ENCODE measurements at places on chromosomes 2 and 18.

DNA sequence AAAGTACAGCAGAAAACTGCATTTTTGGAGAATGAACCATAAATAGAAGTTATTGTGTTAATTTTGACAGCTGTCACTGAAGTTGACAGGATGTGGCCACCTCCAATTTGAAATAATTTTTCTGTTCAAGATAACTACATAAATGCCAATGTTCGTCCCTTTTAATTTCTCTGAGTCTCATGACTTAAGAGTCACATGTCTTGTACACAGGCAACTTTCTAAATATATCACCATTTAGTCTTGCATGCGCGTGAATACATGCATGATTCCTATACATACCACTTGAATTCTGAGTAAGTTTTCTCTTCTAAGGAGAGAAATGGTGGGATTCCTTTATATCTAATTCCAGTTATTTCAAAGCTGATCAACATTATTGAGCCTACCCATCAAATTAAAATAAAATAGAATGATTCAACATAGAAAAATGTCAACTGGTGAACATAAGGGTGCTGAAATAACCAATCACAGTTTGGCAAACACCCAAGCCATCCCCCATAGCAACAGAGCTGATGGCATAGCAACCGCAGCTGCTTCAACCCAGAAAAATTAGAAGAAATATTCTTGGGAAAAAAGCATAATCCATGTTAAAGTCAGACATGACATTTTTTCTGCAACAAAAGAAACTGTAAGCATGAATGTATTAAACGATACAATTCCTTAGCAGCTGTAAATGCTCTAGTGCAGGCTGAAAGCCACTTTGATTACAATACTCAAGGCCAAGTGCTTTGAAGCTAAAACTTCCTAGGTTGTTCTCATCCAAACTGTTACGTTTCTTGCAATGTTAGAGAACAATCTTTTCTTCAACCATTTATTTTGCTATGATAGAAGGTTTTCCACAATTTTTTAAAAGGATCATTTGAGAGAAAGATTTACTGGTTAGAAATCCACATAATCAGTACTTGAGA, 282.7 kb downstream of the DLGAP1 start:
- DNase-seq: no peak

DNA sequence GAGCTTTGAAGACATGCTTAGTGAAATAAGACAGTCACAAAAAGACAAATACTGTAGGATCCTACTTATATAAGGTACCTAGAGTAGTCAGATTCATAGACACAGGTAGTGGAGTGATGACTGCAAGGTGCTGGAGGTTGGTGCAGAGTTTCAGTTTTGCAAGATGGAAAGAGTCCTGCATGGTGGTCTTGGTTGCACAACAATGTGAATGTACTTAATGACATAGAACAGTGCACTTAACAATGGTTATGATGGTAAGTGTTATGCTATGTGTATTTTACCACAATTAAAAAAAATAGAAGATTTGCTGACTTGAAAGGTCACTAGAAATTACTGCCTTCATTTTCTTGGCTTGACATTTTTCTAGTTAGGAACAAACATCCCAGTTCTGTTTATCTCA, 9.5 kb downstream of the CERS6 start:
- no peak for DNase-seq

GRCh38 chr18:63409301-63409700, 13.0 kb downstream of the VPS4B start:
- no peak for DNase-seq

DNA sequence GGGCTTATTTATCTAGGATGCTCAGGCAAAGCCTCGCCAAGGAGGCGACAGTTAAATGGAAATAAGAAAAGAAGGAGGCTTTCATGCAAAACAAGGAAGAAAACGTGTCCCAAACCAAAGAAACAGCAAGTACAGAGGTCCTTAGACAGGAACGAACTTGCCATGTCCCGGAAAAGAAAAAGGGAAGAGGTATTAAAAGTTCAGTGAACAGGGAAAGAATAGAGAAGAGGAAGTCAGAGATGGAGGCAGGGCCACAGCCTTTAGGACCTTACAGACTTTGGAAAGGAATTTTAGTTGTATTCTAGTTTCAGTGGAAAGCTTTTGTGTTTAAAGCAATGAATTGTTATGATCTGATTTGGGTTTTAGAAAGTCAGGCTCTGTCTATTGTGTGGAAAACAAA, 22.1 kb downstream of the IKZF2 start:
- no peak for DNase-seq

DNA sequence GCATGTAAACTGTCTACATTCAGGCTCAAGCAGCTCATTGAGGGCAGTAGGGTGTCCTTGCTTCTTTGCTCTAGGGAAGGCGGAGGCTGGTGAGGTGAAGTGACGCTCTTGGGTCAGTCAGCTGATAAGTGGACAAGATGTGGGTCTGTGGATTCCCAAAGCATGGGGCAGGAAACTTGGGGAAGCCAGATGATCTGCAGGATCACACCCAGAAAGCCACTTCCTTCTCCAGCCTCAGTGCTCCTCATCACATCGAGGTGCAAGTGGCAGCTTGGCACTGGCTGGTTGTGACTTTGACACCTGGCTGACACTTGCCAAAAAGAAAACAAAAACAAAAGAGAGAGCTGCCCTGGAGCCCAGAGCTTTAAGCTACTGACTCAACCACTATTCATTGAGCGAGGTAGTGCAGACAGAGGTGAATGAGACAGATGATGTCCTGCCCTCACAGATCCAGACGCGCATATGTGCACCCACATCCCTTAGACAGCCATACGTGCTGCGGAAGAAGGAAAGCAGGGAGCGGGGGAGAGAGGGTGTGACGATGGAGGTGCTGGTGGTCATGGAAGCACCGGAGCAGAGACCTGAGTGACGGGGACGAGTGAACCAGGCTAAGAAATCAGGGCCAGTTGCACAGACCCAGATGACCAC, 3.1 kb upstream of the CIB4 start:
- DNase-seq: no peak

- DNase-seq: no peak
These were observed 322.2 kb upstream of the SPHKAP start for GRCh38 chr2:228503731-228504130.

- peak; percentile 71 for DNase-seq
These were observed 24.6 kb downstream of the INSIG2 start for GRCh38 chr2:118112771-118113334.

GRCh38 chr2:145753041-145753608, 1233.2 kb upstream of the ZEB2 start:
- no peak for DNase-seq

DNA sequence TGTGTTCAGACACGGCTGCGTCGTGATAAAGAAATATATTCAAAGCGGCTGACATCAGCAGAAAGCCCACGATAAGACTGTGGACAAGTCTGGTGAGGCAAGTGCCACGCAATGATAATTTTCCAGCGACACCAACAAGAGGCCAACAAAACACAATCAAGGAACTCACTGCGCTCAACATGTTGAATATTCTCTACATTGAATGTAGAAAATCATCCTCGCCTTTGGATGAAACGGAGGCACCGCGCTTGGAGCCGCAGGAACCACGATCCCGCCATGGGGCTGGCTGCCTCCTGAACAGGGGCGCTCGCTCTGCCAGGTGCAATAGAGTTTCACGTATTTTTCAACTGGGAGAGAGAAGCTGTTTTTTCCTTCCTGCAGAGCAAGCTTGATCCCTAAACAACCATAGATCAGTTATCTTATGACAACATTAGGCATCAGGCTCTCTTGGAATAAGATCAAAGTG, 220.3 kb downstream of the ATAD2B start:
- DNase-seq: no peak
